ENCODE measurements at places on chromosomes 12 and 14.

DNA sequence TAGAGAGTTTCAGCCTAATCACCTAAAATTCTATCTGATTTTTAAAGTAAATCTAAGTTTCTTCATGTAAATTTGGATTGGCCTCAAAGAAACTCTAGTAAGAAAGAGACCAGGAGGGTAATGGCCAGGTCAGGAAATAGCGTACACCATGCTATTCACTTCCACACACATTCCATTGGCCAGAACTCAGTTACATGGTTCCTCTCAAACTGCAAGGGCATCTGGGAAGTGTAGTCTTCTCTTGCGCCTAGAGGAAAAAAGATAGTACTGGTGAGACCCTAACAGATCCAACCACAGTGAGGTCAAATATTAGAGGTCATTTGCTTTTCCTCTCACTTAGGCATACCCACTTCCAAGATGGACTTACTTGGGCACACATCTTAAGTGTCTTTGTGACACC lies 39.1 kb downstream of the MBIP start:
- DNase-seq = no peak

DNA sequence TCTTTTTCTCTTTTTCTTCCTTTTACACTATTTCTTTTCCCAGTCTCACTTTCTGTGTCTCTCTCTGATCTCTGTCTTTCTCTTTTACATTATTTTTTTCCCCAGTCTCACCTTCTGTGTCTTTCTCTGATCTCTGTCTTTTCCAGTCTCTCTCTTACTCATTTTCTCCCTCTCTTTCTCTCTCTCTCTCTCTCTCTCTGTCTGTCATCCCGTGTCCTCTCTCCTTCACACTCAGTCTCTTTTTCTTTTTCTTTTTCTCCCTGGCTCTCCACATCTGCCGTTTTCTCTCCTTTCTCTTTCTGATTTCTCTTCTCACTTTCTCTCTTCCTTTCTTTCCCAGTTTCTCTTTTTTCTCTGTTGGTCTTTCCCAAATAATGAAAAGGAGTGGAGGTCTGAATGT lies 22.3 kb downstream of the DHRS4L2 start:
- no peak for DNase-seq

GRCh38 chr12:45256721-45257120 lies 40.8 kb downstream of the ANO6 start:
- DNase-seq = no peak

DNA sequence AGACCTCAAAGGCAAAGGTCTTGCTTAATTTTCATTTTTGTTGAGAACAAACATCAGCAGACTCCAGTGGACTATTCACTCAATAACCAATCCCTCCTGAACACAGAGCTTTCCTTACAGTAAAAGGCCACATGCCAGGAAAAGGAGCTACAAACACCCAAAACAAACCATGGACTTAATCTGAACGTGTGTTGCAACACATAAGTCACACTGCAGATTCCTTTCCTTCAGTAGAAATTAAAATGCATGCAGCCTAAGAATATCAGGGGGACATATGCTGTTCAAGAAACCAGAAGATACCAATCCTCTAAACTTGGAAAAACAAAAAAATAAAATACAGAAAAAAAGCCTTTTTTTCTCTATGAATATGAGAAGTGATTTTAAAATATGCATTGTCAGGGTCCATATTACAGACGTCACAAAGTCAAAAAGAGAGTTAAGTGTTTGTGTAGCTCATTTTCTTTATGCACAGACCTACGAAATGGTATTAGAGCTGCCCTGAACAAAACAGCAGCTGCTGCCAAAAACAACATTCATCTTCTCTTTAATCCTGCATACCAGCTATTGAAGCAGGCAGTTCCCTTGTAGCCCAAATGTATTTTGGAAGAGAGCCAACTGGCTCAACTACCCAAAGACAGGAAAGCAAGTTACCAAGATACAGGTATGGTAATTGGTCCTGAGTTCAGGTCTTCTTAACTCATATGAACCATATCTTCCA lies 26.2 kb downstream of the KITLG start:
- peak; percentile 78 for DNase-seq

GRCh38 chr12:52073531-52074381 lies 4.0 kb downstream of the ATG101 start:
- DNase-seq = peak; percentile 14
